KG1 (cell line): ENCODE measurements at places on chromosomes 5 and 9.

GRCh38 chr9:85129514-85129913, 460.0 kb downstream of the NTRK2 start:
- no peak for DNase-seq

DNA sequence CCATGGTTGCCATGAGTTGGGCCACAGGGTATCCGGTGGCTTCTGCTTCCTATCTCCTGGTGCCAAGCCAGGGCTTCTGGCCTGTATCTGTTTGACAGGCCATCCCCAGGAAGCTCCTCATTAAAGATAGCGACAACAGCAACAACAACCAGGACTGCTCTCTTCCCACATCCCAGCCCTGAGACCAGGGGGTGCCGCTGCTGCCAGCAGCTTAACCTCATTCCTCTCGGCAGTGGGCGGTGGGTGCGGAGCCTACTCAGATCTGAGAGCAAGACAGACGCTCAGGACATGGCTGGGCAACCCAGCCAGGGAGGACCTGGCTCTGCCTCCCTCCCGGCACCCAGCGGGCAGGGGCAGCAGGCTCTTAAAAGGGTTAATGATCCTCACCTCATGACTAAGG, 98.3 kb downstream of the PSD2 start:
- no peak for DNase-seq

DNA sequence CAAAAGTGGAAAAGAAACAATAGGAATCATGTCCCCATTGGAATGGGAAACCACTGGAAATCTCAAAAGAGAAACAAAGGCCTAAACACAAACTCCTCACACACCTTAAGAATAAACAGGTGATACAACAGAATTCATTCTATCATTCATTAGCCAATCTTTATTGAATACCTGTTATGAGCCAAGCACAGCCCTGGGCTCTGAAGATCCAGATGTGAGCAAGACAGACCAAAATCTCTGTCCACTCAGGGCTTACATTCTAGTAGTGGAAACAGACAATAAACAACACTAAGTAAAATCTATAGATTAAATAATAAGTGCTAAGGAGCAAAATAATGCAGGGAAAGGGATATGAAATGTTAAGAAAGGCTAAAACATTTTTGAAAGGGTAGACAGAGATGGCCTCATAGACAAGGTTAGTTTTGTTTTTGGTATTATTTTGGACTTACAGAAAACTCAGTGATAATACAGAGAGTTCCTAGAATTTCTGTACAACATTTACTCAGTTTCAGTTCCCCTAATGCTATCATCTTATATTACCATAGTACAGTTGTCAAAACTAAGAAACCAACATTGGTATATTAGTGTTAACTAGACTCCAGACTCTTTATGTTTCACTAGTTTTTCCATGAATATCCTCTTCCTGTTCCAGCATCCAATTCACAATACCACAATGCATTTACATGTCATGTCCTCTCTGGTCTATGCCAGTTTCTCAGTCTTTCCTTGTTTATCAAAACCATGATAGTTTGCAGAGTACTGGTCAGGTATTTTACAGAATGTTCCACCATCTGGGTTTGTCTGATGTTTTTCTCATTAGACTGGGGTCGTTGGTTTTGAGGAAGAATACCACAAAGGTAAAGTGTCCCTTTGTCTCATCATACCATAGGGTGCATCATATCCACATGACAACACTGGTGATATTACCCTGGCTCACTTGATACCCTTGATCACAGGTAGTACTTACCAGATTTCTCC, 103.7 kb downstream of the SIL1 start:
- DNase-seq: no peak

DNA sequence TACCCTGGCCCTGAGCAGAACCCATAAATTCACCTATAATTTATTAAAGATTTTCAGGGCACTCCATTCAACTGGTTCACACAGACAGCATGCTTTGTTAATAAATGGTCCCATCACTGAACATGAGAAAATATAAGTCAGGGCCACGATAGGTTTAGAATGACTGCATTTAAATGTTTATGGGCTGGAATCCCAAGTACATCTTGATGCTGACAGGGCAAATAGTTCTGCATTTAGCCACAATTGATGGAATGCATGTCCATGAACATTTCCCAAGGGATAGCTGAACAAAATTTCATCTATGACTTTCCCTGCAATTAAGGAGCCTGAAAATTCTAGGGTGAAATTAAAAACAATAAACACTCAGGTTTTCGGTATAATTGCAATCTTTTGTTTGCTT, 124.5 kb downstream of the CAAP1 start:
- DNase-seq: no peak
